Activated T-cell treated with anti-CD3 and anti-CD28 coated beads, Interleukin-2, amount 50 U/mL, for 4 hours (primary cell): ENCODE measurements at places on chromosomes 11 and 22.

- DNase-seq = peak; percentile 24
These were observed 29.9 kb downstream of the SERPIND1 start for GRCh38 chr22:20803696-20804324.

DNA sequence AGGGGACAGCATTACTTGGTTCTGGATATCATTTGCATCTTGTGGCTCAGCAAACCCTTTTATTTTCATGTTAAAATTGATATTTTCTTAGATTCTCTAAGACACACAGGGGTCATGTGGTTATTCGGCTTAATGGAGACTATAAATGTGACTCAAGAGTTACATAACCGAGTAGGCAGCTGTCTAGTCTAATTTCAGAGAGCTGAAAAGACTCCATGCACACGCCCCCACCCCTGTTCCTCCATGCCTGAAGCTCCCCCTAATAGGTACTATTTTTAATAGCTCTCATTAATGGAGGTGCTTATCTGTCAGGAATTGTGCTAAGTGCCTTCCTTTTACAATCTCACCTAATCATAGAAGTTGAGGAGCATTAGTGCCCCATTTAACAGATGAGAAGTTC, 189.2 kb upstream of the ARHGAP20 start:
- DNase-seq = no peak

GRCh38 chr11:15969701-15970329, 386.5 kb downstream of the SOX6 start:
- no peak for DNase-seq

- DNase-seq = no peak
These were observed 127.1 kb downstream of the CHST1 start for GRCh38 chr11:45538363-45538762.

- DNase-seq = peak; percentile 51
These were observed 11.9 kb downstream of the B3GNT6 start for GRCh38 chr11:77046060-77046501.

GRCh38 chr11:67689178-67689577, 14.8 kb upstream of the ALDH3B2 start:
- DNase-seq = no peak

DNA sequence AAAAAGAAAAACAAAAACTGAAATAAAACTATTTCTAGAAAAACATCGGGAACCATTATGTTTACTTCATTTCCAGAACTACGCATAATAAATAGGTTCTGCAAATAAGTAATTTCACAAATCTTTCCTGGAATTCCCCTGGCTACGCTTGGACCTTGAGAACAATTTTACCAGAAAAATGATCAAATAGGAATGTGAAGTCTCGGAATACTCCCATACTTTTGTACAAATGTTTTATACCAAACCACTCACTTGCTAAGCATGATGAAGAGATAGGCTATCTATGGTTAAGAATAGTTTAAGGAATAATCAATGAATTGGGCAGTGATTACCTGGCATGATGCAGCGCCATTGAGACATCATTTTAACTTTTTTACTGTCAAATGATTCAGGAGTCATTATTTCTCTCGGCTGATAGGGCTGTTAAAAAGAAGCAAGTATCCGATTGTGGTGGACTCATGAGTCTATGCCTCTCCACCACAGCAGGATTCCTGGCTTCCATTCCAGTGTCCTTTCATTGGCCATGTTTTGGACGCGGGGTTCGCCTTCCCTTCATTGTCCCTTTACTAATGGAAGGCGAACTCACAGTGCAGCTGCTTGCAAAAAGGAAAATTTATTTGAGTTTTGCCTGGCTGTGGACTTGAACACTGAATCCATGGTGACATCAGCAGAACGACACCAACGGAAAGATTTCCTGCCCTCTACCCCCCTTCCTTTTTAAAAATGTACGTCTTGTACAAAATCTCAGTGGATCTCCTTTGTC, 39.9 kb upstream of the BLID start:
- no peak for DNase-seq

DNA sequence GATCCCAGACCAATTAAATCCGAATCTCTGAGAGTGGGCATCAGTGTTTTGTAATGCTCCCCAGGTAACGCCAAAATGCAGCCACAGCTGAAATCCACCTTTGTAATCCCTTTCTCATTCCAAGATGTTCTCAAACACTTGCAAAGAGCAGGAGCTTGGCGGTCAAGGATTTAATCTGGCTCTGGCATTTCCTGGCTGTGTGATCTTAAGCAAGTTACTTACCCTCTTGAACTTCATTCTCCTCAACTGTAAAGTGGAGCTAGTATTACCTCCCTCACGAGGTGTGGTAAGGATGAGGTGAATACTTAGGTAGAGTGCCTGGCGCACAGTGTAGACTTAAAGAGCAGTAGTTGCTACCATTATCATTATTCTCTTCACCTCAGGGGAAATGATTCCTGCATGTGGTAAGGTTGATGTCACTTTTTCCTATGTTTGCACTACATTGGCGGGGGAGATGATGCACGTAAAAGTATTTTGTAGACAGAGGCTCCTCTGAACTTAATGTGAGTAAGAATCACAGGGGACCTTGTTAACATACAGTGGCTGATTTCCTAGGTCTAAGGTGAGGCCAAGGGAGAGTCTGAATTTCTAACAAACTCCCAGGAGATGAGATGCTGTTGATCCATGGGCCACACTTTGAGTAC, 210.4 kb upstream of the PITPNB start:
- no peak for DNase-seq

- DNase-seq = peak; percentile 56
These were observed 5.7 kb downstream of the PIK3IP1 start for GRCh38 chr22:31286360-31287255.

- no peak for DNase-seq
These were observed 13.9 kb downstream of the NCF4 start for GRCh38 chr22:36874736-36875135.

GRCh38 chr22:45880716-45881523, 96.0 kb downstream of the WNT7B start:
- no peak for DNase-seq

GRCh38 chr11:58788355-58789023, 56.0 kb downstream of the GLYATL2 start:
- peak; percentile 14 for DNase-seq

DNA sequence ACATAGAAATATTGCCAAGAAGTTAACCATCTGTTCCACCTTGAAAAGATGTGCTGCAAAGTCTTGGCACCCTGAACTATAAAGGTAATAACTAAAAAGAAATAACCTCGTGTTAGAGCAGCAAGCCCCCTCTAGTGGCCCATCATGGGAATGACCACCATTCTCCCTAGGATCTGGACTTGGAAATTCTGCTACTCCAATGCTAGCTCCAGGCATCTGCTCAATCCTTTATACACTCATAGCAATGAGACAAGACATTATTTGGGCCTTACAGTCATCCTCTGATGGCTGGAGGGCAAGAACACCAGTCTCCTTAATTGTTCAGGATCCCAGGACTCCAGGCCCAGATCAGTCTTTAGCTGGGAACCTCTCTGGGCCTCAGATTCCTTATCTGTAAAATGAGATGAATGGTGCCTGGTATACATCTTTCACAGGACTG, 76.0 kb downstream of the CWC15 start:
- peak; percentile 24 for DNase-seq

DNA sequence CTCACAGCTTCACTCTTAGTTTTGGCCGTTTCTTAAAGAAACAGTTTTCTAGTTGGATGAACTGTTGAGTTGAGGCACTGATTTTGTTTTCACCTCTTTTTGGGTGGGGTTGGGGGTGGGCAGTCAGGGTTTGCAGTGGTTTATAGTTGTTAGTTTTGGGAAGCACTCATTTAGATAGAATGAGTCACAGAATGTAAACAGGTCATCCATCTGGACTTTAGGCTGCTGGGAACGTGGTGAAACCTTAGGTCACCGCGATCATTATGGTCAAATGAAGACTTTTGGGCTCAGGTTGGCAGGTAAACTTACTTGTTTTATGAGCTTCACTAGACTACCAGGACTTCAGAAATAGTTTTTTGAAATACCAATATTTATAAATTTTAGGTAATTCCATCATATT, 48.4 kb downstream of the CSTPP1 start:
- DNase-seq = no peak

- DNase-seq = no peak
These were observed 81.9 kb upstream of the PICALM start for GRCh38 chr11:86150847-86151173.

DNA sequence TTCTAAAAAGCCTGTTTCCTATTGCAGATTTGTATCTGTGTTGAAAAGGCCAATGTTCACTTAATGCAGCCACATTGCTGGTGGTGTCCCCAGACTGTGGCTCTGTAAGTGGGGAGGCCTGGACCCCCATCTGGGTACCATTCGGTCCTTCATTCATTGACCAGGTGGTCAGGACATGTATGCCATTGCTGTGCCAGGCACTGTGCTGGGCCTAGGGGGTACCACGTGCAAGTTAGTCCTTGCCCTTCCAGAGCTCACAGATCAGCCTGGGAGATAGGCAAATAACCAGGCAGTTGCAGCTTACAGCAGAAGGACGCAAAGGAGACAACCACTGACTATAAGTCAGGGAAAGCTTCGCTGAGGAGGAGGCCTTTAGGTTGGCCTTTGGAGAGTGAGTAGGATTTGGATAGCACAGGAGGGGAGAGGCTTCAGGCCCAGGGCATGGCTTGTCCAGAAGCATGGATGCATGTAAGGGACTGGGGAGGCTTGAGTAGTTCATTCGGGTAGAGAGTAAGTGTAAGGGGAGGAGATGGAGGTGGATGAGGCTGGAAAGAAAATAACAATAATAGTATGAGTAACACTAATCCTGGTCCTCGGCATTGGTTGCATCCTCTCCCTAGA, 5.0 kb downstream of the PRDM11 start:
- DNase-seq = no peak

GRCh38 chr11:74092425-74092824, 78.4 kb downstream of the C2CD3 start:
- DNase-seq = no peak

- no peak for DNase-seq
These were observed 8.6 kb upstream of the INCENP start for GRCh38 chr11:62115085-62115694.

DNA sequence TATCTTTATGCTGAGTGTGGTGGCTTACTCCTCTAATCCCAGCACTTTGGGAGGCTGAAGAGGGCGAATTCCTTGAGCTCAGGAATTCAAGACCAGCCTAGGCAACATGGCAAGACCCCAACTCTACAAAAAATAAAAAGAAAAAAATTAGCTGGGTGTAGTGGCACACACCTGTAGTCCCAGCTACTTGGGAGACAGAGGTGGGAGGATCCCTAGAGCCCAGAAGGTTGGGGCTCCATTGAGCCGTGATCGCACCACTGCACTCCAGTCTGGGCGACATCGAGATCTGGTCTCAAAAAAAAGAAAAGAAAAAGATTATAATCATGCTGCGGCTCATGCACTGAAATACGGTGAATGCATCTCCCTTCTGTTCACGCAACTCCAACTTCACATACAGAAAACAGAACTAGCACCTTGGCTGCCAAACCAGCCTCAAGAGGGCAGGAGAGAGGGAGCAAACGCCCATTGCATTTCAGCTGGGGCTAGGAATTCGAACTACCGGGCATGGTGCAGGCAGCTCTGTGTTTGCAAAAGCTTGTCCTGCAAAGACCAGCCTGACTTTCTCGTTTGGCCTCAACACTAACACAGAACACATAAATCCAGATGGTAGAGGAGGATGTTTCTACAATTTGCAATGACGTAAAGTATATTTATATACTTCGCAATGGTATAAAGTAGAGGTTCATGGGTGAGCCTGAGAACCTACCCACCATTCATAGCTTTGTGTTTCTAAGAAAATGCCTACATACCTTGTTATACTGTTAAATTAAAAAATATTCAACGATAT, 6.3 kb upstream of the SYNGR1 start:
- DNase-seq = peak; percentile 45

DNA sequence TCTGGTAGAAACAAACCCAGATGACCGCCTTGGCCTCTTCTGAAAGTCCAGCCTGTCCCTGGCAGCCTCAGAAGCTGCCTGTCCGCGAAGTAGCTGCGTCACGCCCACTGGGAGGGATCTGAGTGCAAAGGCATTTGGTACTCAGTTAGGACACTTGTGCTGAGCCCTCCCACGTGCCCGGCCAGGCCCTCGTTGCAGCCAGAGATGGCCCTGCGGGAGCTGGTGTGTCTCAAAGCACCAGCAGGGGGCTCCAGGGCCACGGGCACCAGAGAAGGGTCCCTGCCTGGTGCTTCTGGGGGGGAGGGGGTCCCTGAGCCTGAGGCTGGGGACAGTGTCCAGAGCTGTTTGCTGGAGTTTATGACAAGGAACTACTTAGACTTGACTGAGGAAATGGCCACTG, 5.8 kb downstream of the SELENOO start:
- no peak for DNase-seq

DNA sequence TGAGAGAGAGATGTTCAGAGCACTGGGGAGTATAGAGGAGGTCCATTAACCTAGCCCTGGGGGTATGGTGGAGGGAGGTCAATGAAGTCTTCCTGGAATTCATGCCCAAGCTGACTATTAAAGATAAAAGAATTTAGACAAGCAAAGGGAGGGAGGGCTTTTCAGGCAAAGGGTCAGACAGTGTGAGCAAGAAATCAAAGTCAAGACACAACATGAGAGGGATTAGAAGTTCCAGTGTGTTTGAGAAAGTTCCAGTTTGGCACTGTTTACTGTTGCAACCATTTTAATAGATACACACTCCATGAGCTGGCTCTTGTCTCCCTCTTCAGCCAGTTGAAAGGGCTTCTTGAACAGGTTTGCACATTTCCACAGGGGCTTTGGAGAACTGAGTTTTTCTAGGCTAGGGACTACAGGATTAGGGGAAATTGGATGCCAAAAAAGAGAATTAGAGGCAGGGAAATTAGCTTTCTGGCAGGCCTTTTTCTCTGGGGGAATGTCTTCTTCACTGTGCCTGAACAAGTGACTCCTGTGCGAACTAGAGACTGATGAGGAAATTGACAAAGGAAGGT, 14.7 kb upstream of the NNMT start:
- no peak for DNase-seq

GRCh38 chr11:69640995-69641581, at the start of gene CCND1:
Gene CCND1, plus strand, starts transcription at chr11:69641156. Its CDS starts 158 bp downstream, at chr11:69641314.
- DNase-seq = peak; percentile 32

GRCh38 chr11:12092714-12093113, 17.7 kb upstream of the MICAL2 start:
- no peak for DNase-seq

DNA sequence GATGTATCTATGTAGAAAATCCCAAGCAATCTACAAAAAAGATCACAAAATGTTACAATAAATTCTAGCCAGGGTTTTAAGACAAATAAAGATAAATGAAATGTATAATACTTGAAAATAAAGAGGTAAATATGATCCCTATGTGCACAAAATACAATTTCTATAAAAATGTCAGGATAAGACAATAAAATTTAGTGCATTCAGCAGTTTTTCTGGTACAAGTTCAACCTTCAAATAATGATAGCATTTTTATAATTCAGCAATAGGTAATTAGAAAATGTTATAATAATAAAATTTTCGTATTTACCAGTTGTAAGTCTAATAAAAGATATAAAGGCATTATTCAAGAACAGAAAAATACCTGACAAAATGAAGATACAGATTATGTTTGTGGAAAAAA, 726.8 kb upstream of the FAT3 start:
- DNase-seq = no peak
